ENCODE measurements at places on chromosomes 1 and 21. TPM values are rescaled to one million over a fixed set of nuclear protein-coding genes. Genes with fewer than 3 reads are reported as not detected.

DNA sequence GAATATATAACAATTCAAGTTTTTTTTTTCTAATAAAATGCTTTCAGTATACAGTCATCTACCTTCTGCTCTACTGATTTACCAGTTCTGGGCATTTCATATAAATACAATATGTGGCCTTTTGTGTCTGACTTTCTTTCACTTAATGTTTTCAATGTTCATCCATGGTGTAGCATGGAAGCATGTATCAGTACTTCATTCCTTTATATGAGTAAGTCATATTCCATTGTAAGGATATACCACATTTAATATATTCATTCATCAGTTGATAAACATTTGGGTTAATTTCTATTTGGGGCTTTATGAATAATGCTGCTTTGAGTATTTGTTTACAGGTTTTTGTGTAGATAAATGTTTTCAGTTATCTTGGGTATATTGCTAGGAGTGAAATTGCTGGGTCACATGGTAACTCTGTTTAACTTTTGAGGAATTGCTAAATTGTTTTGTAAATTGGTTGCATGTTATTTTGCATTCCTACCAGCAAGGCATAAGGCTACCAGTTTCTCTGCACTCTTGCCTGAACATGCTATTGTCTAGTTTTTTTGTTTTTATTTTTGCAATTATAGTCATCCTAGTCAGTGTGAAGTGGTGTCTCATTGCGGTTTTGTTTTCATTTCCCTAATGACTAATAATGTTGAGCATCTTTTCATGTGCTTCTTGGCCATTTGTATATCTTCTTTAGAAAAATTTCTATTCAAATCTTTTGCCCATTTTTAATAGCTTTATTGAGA lies 206.1 kb downstream of the TM2D1 start:
- no peak for DNase-seq

GRCh38 chr1:96722161-96722922 lies 758 bp downstream of the PTBP2 start:
- DNase-seq: peak; percentile 82

DNA sequence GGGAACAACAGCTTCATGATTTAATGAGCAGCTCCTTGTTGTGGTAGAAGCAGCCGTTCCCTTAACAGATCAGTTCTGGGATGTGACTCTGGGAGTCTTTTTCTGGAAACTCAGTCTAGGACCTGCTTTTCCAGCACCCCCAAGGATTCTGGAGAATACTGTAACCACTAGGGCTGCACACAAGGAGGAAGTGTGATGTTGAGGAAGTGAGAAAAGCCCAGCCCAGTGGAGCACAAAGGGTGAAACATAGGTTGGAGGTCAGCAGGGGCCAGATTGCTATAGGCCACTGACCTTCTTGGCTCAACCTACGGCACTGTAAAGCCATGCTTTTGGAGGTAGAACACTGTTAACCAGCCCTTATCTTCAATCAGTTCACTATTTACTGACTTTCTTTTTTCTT lies 10.1 kb upstream of the PLA2G5 start:
- DNase-seq: no peak

DNA sequence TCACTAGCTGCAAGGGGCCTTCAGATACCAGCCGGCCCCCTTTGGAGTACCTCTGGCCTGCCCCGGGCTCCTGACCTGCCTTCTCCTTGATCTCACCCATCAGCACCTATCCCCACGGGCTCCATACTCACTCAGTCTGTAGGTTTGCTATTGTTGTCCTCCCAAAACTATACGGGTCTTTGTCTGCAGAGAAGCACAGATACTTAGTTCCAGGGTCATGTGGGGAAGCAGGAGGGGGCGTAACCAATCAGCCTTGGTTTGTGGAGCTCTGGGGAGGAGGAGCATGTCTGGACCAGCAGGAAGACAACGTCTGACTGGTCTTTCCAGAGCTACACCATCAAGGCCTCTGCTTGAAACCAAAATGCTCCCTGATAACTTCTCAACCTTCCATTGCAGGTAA lies 15.2 kb downstream of the TMEM63A start:
- DNase-seq: no peak

GRCh38 chr1:37946703-37947360 lies at the start of gene INPP5B:
Gene INPP5B, minus strand, starts transcription at chr1:37947053. Its CDS starts 745 bp downstream, at chr1:37946308.
- peak; percentile 95 for DNase-seq

CFHR5 gene
- not detected for total RNA-seq

Measured in sigmoid colon (tissue), 7 donors.